Activated T-helper 2 cell treated with anti-CD3 and anti-CD28 coated beads, Interferon-gamma antibody, Interleukin-2, Interleukin-4, amounts not matched to agents 10 μg/mL and 5 μg/mL and 100 μg/mL, durations not matched to agents 14 hours and 24 hours and 36 hours (primary cell): ENCODE measurements at places on chromosomes 2 and 18. TPM values are rescaled to one million over a fixed set of nuclear protein-coding genes. Genes with fewer than 3 reads are reported as not detected.

GRCh38 chr2:71898851-71899681 is 248.6 kb downstream of the CYP26B1 start:
- DNase-seq = no peak
- H3K27me3 ChIP-seq = peaks cover 2% of the 10 kb centered on the region
- H3K4me3 ChIP-seq = no peak overlapping the region
- H3K4me1 ChIP-seq = no peaks in the 10 kb centered on the region
- no peak overlapping the region for H3K27ac ChIP-seq

DNA sequence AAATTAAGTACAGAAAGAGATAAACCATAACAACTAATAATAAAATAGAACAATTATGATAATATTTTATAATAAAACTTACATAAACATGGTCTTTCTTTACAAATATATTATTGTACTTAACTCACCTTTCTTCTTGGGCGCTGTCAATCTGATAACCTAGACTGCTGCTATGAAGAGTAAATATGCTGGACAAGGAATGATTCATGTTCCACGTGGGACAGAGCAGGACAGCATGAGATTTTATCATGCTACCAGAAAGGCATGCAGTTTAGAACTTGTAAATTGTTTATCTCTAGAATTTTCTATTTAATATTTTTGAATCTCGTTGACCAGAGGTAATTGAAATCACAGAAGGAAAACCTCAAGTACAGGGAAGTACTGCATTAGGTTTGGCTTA is 210.7 kb downstream of the ANKRD30B start:
- no peaks in the 10 kb centered on the region for H3K36me3 ChIP-seq
- DNase-seq = no peak
- no peaks in the 10 kb centered on the region for H3K4me1 ChIP-seq
- H3K27ac ChIP-seq = no peak overlapping the region
- no peak overlapping the region for H3K4me3 ChIP-seq

GRCh38 chr18:46859855-46860254 is 57.5 kb downstream of the PIAS2 start:
- no peak for DNase-seq
- H3K27ac ChIP-seq = no peak overlapping the region
- peaks cover 11% of the 10 kb centered on the region for H3K4me1 ChIP-seq
- H3K27me3 ChIP-seq = no peaks in the 10 kb centered on the region
- H3K36me3 ChIP-seq = peaks cover 28% of the 10 kb centered on the region

DNA sequence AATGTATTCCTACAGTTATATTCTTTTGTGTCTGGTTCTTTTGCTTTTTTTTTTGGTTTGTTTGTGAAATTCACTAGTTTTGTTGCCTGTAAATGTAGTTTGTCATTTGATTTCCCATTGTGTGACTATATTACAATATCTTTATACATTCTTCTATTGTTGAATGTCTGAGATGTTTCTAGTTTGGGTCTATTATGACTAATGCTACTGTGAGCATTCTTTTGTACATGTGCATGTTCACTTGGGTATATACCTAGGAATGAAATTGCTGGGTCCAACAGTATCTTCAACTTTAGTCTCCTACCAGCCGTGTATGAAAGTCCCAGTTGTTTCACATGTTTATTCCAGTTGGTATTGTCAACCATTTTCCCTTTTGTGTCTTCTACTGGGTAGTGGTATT is 112.7 kb upstream of the RBMS1 start:
- no peak overlapping the region for H3K4me3 ChIP-seq
- H3K27ac ChIP-seq = no peak overlapping the region
- no peaks in the 10 kb centered on the region for H3K4me1 ChIP-seq

GRCh38 chr2:241946306-241947003 is 76.9 kb downstream of the RTP5 start:
- DNase-seq = no peak
- no peaks in the 10 kb centered on the region for H3K36me3 ChIP-seq
- H3K4me1 ChIP-seq = peaks cover under 1% of the 10 kb centered on the region
- H3K4me3 ChIP-seq = no peak overlapping the region

GRCh38 chr2:898319-898718 is 52.3 kb upstream of the SNTG2 start:
- H3K36me3 ChIP-seq = no peaks in the 10 kb centered on the region
- no peak overlapping the region for H3K27ac ChIP-seq
- H3K4me1 ChIP-seq = no peaks in the 10 kb centered on the region
- no peaks in the 10 kb centered on the region for H3K27me3 ChIP-seq
- DNase-seq = no peak
- H3K4me3 ChIP-seq = no peak overlapping the region

GRCh38 chr2:15034246-15034645 is 401.7 kb downstream of the LRATD1 start:
- no peak for DNase-seq
- H3K4me3 ChIP-seq = no peak overlapping the region
- H3K36me3 ChIP-seq = no peaks in the 10 kb centered on the region
- no peak overlapping the region for H3K27ac ChIP-seq

DNA sequence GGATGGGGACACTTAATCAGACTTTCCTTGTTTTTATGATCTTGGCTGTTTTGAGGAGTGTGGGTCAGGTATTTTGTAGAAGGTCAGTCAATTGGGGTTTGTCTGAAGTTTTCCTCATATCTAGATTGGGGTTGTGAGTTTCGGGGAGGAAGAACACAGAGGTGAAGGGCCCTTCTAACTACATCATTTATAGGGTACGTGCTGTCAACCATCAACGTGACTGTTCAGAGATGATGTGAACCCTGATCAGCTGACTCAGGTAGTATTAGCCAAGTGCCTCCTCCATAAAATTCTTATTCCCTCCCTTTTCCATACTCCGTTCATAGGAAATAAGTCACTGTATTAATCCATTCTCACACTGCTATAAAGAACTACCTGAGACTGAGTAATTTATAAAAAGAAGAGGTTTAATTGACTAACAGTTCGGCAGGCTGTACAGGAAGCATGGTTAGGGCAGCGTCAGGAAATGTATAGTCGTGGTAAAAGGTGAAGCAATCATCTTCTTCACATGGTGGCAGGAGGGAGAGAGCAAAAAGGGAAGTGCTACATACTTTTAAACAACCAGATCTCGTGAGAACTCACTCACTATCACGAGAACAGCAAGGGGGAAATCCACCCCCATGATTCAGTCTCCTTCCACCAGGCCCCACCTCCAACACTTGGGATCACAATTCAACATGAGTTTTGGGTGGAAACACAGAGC is 547.1 kb upstream of the LINC00305 start:
- no peaks in the 10 kb centered on the region for H3K4me1 ChIP-seq
- no peaks in the 10 kb centered on the region for H3K36me3 ChIP-seq

DNA sequence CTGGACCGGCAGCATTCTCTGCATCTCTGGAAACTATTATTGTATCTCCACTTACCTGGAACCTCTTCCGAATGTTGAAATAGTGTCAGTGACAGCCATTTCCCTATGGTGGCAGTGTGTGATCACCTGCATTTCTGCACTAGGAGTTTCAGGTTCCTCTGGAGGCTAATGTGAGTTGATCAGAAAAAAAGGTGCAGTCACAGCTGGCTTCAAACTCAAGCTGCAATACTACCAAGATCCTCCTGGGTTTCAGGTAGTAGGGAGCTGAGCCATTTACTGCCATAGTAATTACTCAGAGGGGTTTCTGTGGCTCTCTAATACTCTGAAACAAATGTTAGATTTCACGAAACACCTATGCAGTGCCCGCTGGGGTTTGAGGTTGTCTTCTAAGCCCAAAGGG is 183.5 kb upstream of the OSR1 start:
- no peak overlapping the region for H3K27ac ChIP-seq
- H3K27me3 ChIP-seq = no peaks in the 10 kb centered on the region
- no peak overlapping the region for H3K4me3 ChIP-seq
- no peaks in the 10 kb centered on the region for H3K36me3 ChIP-seq

DNA sequence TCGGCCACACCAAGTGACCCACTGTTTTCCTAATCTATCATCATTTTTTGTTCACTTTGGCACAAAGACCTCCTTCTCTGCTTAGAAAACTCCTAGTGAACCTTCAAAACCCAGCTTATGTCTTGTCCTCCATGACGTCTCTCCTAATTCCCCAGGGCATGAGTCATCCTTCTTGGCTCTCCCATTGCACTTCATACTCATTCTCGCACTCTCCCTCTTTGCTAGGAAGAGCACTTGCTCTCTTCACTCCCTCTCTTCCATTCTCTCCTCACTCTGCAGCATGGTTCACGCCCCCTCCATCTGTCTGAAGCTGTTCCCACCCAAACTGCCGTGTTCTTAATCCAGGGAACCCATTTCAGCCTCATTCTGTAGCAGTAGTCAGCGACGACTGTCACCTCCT is 103.9 kb downstream of the MRO start:
- H3K27me3 ChIP-seq = no peaks in the 10 kb centered on the region
- no peak overlapping the region for H3K4me3 ChIP-seq
- DNase-seq = no peak
- H3K4me1 ChIP-seq = no peaks in the 10 kb centered on the region
- no peaks in the 10 kb centered on the region for H3K36me3 ChIP-seq

DNA sequence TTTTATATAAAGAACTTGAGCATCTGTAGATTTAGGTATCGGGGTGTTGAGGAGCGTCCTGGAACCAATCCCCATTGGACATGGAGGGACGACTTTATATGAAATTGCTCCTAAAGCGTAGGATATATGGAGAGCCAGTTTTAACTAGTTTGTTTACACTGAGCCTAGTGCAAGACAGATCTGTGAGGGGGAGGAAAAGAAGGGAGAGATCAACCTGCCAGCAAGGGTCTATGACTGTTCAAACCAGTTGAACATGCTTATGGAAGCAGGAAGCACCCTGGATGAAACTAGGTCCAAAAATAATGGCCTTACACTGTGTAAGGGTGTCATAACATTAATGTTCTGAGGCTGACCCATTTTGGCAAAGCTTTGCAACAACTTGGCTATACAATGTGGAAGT is 34.0 kb upstream of the SLC40A1 start:
- H3K36me3 ChIP-seq = no peaks in the 10 kb centered on the region
- peaks cover 3% of the 10 kb centered on the region for H3K4me1 ChIP-seq
- H3K4me3 ChIP-seq = no peak overlapping the region

KLHL41 gene
- total RNA-seq = 0.14 TPM in 1 of 2 replicates, not detected in the other

CPO gene
- not detected in 2 replicates for total RNA-seq

MAPRE2 gene
- total RNA-seq = 42.7 and 44.6 TPM in 2 replicates

SATB2 gene
- total RNA-seq = 0.05 TPM in 2 replicates
